ENCODE measurements at places on chromosomes 7 and 10.

- no peak for DNase-seq
These were observed 71.0 kb downstream of the SEPTIN7 start for GRCh38 chr7:35871856-35872255.

GRCh38 chr7:2701424-2701823 lies 13.4 kb downstream of the AMZ1 start:
- DNase-seq: no peak

DNA sequence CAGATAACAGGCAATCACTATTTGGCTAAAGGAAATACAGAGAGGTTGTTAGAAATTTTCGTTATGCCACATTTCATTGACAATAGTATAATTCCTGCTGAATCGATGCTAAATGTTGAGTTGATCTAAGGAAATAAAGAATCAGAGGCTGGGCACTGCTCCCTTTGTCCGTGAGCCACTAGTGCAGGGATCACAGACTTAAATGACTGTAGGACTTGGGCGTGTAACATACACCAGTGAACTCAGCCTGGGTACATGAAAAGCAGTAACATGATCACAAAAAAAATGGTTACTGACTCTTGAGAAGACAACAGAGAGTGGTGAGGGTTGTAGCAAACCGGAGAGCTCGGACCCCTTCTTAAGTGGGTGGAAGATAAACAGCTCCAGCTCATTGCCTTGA lies 11.8 kb upstream of the ITGB8 start:
- DNase-seq: no peak

- peak; percentile 19 for DNase-seq
These were observed 91.8 kb downstream of the ZMYND11 start for GRCh38 chr10:227014-227413.

GRCh38 chr10:78771260-78771659 lies 297.5 kb upstream of the ZMIZ1 start:
- DNase-seq: no peak

- DNase-seq: no peak
These were observed 55.1 kb downstream of the CCDC3 start for GRCh38 chr10:12946372-12946771.

DNA sequence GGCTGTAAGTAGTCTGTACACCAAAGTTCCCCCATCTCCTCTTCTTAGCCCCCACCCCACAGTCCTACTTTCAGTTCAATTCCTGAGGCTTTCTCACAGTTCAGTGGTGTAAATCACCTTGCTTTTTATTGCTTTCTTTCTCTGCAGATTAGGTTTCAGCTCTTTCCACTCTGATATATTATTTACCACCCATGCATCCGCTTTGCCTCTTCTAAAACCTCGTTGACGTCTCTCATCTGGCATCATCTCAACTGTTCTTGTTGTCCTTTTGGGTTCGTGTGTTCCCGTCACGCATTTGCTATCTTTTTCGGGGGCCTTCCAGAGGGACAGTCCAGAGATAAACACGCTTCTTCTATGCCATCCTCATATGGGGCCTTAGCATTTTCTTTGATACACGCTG lies 597.9 kb upstream of the DPP6 start:
- no peak for DNase-seq

Data from AG04449 (cell line).